ENCODE measurements at places on chromosomes 5 and 9. TPM values are rescaled to one million over a fixed set of nuclear protein-coding genes. Genes with fewer than 3 reads are reported as not detected.

CDH9 gene
- not detected for total RNA-seq

PCDHA6 gene
- 2.1 TPM for total RNA-seq

MRPS27 gene
- 91.0 TPM for total RNA-seq

RAPGEF1 gene
- total RNA-seq: 44.6 TPM

SHB gene
- 15.7 TPM for total RNA-seq

SLC25A2 gene
- 1.9 TPM for total RNA-seq

GOLGA2 gene
- total RNA-seq: 159 TPM

DDX31 gene
- total RNA-seq: 18.0 TPM

SLC23A1 gene
- not detected for total RNA-seq

DBH gene
- total RNA-seq: not detected

PCDHA8 gene
- 0.24 TPM for total RNA-seq

PCDHB16 gene
- 0.81 TPM for total RNA-seq

SYK gene
- total RNA-seq: not detected

ACTBL2 gene
- not detected for total RNA-seq

SHISAL2B gene
- not detected for total RNA-seq

CER1 gene
- not detected for total RNA-seq

KLF4 gene
- total RNA-seq: 8.4 TPM

DNAH5 gene
- 0.97 TPM for total RNA-seq

PLAC8L1 gene
- not detected for total RNA-seq

HBEGF gene
- 3.3 TPM for total RNA-seq

TAF11L5 gene
- total RNA-seq: not detected

SPINK6 gene
- not detected for total RNA-seq

GABRA1 gene
- total RNA-seq: not detected

FAM174A gene
- 16.0 TPM for total RNA-seq

IGIP gene
- total RNA-seq: 10.4 TPM

PTTG1 gene
- 16.6 TPM for total RNA-seq

POLR3G gene
- 2.4 TPM for total RNA-seq

IL5 gene
- not detected for total RNA-seq

HAVCR2 gene
- total RNA-seq: 0.16 TPM

MARCOL gene
- total RNA-seq: not detected

SGCD gene
- 81.6 TPM for total RNA-seq

ANKRD34B gene
- total RNA-seq: not detected

C5orf52 gene
- total RNA-seq: not detected

PPWD1 gene
- 30.5 TPM for total RNA-seq

C7 gene
- not detected for total RNA-seq

Data from hair follicle dermal papilla cell (primary cell).